RPMI7951 (cell line): ENCODE measurements at places on chromosomes 3 and 15.

DNA sequence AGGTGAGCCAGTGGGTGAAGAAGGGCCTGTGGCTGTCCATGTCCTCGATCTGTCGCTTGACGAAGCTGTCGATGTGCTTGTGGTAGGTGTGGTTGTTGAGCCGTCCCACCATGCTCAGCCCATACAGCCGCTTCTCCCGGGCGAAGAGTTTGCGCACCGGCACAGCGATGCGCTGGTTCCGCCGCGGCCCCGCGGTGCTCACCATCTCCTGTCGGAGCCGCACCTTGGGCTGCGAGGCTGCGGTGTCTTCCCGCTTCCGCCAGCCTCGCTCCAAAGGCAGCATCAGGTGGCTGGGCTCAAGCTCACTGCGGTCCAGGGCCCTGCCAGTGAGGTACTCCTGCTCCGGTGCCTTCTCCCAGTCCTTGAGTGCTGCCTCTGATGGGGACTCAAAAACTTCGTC is 34.0 kb upstream of the GRIP2 start:
- no peak for DNase-seq

GRCh38 chr15:61426466-61426865 is 197.4 kb upstream of the RORA start:
- DNase-seq = no peak

GRCh38 chr15:99998661-99999101 is 265.4 kb upstream of the LYSMD4 start:
- DNase-seq = peak; percentile 57

DNA sequence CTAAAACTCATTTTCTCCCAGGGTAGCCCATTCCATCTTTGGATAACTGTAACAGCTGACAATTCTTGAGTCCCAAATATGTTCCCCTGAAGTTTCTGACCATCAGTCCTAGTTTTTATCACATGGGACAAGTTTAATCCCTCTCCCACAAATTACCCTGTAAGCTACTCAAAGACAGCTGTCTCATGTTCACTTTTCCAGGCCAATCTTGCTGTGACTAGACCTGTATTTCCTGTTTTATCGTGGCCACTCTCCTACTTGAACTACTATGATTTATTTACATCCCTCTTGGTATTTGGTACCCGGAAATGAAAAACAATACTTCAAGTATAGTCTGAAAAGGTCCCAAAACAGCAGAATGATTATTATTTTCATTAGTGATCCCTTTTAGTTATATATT is 95.1 kb upstream of the MEX3B start:
- DNase-seq = no peak

DNA sequence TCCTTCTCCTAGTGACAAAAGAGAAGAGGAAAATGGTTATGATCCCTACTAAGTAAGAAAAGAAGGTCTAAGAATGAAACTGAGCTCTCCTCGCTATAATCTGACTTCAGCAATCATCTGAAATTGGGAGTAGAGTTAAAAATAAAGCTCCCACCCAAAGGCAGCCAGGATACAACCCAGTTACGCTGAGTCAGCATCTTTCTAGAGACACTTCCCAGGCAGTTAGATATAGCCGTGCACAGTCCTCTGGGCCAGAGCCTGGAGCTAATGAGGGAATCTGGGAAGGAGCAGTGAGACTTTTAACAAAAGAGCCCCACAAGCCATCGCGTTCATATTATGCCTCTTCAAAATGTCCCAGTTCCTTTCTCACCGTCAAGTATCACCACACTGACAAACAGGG is 39.1 kb upstream of the SETMAR start:
- no peak for DNase-seq

GRCh38 chr3:142040941-142041491 is 108.3 kb downstream of the TFDP2 start:
- no peak for DNase-seq

DNA sequence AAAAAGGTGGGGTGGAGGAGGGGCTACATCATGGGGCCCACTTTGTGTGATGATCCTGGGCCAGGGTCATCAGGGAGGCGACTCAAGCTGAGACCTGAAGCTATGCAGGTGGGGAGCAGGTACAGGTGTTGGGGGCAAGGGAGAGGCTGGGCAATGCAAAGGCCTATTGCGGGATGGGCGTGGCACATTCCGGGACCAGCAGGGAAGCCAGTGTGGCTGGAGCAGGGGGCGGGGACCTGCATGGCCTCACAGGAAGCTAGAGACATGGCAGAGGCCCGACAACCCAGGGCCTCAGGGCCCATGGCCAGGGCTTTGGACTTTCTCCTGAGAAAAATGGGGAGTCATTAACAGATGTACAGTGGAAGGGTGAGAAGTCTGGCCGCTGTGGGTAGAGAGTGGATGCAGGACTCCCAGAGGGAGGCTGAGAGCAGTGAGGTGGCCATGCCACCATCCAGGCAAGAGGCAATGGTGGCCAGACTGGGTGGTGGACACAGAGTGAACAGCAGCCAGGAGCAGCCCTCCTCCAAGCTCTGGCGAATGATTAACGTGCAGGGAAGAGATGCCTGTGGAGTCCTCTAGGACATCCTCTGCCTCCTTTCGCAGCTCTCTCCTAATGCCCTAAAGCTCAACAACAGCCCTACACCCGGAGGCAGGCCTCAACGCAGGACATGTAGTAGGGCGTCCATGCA is 122.6 kb upstream of the ATP2B2 start:
- no peak for DNase-seq

DNA sequence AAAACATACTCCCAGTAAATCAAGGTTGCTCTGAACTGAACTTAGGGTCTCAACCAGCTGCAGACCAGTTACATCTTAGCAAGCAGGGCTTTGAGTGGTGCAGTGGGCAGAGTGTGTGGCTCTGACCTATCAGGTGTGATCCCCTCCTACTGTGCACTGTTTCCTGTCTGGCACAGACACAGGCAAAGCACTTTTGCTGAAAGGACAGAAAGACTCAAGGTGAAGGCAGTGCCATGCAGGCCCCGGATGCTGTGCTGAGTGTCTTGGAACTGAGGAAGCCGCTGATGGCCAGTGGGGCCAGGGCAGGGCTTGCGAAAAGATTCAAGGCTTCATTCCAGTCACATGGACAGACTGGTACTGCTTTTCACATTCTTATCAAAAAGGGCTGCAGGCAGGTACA is 85.2 kb downstream of the CACNA1D start:
- DNase-seq = no peak

DNA sequence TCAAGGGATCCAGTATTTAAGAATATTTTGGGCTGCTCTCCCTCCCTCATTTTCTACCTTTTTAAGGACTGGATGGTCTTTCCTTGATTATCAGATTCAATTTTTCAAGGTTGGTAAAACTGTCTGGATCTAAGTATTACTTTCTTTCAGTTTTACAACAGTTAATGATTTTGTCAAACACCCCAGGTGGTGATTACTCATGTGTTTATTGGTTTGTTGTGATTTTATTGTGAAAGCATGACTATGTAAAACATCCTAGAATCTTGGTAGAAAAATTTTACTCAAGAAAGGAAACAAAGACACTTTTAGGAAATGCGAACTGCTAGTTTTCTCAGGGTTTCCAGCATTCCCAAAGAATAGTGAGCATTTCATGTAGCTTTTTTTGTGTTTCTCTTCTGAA is 7.3 kb downstream of the GTF2E1 start:
- no peak for DNase-seq

DNA sequence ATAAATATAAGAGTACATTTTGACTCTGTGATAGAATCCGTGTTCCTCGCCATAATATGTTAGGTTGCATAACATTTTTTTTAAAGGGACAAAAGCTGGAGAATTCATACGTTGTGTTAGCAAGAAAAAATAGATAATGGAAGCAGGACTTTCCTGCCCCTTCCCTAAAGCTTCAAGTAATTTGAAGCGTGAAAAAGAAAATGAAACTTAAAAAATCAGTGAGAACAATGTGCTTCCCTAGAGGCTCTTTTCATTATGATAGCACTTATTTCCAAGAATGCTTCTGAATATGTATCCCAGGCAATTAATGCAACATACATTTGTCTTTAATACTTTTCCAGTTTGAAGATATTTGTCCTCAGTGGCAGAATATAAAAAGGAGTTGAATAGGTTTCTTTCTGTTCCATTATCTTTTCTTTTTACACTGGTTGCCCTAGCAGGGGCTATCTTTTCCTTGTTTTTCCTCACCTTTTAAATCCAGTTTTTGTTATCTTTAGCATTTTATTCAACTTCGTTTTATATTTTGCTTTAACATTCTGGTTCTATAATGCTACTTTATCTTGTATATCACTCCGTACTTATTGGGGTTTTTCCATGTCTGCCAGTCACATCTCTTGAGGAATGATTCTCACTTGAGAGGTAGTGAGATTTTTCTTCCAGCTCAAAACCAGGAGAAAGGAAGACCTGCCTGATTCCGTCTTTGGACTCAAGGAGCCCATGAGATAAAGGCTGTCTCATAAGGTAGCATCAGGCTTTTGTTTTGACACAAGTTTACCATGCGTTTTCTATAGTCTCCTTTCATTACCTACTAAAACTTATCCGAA is 113.8 kb downstream of the MBNL1 start:
- peak; percentile 62 for DNase-seq

- no peak for DNase-seq
These were observed 220.7 kb upstream of the CADM2 start for GRCh38 chr3:84738086-84738485.

DNA sequence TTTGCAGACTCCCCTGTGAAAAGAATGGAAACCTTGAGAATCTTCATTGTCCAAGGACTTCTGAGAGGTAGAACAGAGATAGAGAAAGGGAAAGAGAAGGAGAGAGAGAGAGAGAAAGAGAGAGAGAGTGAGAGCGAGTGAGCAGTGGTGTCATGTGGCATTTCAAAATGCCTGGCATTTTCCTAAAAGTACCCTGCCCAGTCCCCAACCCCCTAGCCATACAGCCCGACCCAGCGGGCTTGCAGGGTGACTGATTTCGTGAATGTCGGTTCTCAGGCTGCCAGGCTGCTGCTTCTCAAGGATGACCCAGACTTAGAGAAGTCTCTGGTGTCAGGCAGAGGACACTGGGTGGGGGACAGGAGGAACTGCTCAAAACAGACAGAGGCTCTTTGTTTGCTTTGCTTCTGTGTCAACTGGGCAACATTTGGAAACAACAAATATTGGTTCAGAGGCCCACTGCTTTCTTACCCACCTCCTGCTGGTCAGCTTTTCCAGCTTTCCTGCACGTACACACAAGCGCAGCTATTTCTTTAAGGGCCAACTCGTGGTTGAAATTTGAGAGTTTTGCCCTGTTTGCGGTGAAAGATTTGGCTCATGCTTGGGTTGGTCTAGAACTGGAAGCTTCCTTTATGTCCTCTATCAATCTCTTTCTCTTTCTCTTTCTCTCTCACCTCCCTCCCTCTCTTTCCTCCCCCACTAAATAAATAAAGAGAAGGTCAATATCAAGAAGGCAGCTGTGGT is 3.7 kb upstream of the TF start:
- DNase-seq = peak; percentile 88

- no peak for DNase-seq
These were observed 111.7 kb downstream of the EDEM1 start for GRCh38 chr3:5299161-5299560.

DNA sequence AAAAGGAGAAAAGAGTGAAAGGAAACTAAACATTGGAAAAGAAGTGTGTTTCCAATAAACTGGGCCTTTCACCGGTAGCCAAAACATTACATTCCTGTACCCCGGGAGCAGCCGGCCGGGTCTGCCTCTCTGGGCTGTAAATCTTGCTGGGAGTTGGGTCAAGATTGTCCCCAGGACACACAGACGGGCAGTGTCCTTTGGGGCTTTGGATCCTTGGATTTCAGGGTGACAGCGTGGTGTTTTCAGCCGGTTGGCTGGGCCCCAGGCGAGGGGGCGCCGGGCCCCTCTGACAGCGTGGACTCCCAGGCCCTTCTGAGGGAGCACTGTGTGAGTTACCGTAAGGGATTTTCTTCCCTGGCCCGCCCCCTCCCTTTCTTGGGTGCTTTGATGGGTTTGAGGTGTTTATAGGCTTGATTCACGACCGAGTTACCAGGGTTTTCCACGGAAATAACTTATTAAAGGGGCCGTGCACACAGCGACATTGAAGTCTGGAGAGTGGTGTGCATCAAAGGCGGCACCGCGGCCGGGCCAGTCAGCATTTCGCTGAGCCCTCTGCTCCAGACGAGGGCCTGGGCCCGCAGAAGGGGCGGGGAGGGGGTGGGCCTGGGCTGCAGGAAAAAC is 27.4 kb downstream of the SMAD6 start:
- no peak for DNase-seq

DNA sequence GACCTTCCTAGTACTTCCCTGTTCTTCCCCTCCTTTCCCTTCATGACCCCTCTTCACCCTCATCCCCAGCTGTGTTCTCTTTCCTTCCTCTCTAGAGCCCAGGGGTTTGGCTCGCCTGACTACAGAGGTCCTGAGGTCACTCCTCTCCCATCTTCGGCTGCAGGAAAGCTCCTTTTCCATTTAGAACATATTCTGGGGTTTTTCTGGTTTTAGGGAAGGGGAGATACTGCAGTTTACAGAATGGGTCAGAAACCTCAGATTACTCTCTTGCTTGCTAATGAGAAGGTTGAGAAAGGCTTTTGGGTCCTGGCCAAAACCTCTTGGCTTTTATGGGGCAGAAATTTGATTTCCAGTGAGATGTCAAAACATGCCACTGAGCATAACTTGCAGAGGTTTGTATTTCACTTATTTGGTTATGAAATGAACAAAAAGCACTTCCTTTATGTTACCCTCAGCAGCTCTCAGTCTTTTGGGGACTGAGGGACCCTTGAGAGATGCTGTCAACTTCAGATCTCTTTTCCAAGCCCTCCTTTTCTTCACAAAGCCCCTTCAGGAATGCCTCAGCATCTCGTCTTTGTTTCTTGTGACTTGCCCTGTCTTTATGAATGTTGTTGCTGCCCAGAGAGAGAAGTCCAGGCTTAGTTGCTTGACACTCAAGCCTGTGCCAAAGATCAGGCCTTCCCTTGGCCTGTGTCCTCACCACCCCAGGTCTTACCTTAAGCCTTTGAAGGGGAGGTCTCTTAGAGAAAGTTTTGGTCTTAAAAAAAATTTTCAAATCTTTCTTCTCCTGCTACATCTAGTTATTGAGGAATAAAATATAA is 121.7 kb upstream of the TPM1 start:
- DNase-seq = peak; percentile 74

- no peak for DNase-seq
These were observed 23.4 kb downstream of the ARMC8 start for GRCh38 chr3:138210528-138210927.

- peak; percentile 73 for DNase-seq
These were observed 556 bp downstream of the CRYBG3 start for GRCh38 chr3:97822359-97822775.

DNA sequence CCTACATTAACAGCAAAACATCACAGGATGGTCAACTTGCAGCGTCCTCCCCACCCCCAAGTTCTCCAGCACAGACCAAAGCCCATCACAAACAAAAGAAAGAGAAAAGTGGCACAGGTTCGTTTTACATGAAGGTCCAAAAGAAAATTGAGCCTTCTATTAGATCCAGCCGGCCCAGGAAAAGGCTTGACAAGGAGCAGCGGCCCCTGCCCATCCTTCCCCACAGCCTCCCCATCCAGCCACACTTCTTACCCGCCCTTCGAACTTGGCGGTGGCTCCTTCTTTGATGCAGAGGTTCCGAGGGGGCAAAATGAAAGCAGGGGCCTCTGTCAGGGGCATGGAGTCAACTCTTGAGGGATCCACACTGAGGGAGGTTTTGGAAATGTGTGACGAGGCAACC is 90.7 kb downstream of the MYLK start:
- DNase-seq = no peak

GRCh38 chr3:154356009-154356408 is 31.7 kb upstream of the DHX36 start:
- no peak for DNase-seq
